ENCODE measurements at places on chromosomes 12 and 14.

- DNase-seq, result no peak
Observed at GRCh38 chr12:53115112-53115890, 12.0 kb downstream of the SOAT2 start.

GRCh38 chr14:104601786-104602185 lies 2.8 kb downstream of the TMEM179 start:
- no peak for DNase-seq

DNA sequence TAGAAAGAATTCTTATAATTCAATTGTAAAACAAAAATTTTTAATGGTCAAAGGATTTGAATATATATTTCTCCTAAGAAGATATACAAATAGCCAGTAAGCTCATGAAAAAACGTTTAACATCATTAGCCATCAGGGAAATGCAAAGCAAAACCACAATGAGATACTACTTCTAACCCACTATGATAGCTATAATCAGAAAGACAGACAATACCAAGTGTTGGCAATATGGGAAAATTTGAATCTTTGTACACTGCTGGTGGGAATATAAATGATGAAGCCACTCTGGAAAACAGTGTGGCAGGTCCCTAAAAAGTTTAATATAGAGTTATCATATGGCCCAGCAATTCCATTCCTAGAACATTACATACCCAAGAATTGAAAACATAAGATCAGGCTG lies 25.4 kb downstream of the RALGAPA1 start:
- no peak for DNase-seq

DNA sequence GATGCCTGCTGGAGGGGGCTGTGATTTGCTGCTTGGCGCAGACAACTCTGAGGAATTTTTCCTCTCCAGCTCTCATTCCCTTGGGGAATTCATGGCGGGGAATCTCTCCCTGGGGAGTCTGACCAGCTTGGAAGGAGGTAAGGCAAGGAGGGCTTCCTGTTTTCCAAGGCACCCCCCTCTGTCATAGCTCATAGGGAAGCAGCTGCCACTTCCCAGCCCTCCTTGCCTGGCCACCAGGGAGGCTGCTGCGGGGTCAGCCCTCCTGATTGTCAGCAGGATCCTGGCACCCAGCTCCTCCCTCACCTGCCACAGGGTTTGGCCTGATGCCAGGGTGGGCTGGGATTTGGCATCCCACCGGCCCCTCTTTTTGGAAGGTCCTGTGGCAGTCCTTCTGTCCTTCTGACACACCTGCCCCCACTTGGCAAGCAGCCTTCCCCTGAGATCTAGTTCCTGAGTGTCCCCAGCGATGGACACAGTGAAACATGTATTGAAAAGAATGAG lies 74.9 kb downstream of the TSPAN9 start:
- DNase-seq, result no peak

DNA sequence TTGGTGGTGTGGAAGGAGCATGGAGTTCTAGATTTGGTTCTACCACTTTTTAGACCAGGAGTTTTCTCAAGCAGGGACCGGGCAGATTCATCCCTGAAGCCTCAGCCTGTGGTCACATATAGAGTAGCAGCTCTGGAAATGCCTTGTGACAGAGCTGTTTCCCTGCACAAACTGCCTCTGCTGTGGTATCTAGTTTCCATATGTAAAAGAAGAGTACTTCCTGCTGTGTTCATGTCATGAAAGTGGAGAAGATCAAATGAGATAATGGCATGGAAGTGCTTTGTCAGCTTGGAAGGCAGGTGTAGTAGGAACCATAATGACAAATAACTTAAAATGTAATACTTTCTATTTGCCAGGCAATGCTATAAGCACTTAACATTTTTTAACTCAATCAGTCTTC lies 26.1 kb downstream of the OTUB2 start:
- no peak for DNase-seq

- DNase-seq, result peak; percentile 67
Observed at GRCh38 chr14:59028476-59029202, 159.8 kb upstream of the DAAM1 start.

DNA sequence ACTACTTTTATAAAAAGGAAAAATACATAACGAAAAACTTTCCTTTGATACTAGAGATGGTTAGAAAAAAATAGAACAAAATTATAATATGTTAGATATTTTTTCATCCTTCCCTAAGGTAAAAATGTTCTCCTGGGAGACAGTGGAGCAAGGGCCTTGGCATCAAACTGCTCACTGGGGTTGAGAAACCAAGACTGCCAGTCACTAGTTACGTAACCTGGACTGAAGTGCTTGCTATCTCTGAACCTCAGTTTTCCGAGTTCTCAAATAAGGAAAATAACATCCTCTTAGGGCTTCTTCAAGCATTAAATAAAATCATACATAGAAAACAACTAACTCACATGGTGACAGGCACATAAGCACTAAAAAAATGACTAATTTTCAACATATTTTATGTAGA lies 48.2 kb upstream of the FRMD6 start:
- no peak for DNase-seq

GRCh38 chr12:92605621-92606170 lies 97.1 kb upstream of the PLEKHG7 start:
- no peak for DNase-seq

DNA sequence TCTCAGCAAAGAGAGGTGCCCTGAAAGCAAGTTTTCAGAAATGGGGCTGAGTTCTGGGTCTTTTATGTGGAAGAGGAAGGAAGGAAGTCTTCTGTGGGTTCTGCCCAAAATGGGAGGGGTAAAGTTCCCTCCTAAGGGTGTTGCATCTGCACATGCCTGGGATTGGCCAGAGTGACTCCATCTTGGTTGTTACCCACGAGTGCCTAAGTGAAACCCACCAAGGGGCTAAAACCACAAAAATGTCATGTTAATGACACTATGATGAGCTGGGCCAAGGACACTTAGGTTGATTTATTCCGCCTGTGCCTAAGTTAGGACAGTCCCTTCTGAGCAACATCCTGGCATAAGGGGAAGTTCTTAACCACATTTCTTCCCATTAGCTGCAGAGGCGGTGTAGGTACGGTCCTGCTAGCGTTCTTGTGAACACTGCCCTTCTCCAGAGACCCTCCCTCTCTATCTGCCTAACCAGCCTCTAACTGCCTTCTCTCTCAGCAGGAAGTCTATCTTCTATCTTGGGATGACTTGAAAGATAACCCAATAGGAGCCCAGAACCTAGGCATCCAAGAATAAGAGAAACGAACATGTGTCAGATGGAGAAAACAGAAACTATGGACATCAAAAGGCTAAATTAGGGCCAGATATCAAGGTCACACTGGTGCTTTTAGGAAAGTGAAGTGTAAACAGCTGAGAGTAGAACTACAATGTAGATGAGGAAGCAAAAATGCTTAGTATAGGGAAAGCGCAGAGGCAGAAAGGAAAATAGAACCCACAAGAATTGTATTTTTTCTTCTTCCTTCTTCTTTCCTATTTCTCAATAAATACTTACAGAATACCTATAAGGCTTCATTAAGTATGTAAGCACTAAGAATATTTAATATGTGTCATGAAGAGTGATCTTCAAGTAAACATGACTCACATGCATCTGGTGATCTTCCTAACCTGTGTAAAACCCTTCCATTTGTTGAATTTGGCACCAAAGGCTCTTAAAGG lies 104.2 kb upstream of the AMN1 start:
- DNase-seq, result no peak

DNA sequence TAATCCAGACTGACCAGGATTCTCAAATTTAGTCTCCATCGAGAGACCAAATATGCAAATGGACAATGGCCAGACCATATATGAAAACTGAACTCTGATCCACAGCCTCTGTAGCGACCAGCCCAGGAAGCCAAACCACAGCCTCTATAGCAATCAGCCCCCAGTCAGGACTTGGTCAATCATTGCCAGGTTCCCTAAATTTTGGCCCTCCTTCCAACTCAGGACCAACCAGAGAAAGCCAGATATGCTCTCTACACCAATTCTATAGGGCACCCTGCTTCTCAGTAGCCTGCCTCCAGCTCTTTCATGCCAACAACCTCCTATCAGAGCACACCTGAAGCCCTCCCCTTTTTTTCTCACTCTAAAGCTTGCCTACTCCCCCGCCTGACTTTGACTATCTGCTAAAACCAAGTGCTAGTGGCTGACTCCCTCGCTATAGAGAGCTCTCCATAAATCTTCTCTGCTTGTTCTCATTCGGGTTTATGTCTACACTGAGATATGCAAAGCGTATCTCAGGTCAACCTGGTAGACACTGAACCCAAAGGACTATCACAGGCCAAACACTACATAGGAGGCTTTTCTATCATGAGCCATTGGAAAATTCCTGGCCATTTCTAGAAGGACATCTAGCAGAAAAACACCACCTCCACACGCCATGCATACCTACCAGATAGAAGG lies 110.5 kb upstream of the FUT8 start:
- DNase-seq, result no peak

GRCh38 chr12:8603286-8603685 lies 9.4 kb downstream of the AICDA start:
- DNase-seq, result no peak

DNA sequence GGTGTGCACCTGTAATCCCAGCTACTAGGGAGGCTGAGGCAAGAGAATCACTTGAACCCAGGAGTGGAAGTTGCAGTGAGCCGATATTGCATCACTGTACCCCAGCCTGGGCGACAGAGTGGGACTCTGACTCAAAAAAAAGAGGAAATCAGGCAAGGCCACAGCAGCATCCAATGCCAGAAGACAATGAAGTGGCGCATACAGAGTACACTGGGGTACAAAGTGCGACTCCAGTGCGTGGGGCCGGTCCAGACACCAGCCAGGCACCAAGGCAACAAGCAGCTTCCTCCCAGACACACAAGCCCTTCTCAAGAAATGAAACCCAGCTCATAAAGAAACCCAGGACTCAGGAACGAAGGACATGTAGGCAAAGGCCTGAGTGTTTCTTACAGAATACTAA lies 28.2 kb downstream of the TTC7B start:
- no peak for DNase-seq

DNA sequence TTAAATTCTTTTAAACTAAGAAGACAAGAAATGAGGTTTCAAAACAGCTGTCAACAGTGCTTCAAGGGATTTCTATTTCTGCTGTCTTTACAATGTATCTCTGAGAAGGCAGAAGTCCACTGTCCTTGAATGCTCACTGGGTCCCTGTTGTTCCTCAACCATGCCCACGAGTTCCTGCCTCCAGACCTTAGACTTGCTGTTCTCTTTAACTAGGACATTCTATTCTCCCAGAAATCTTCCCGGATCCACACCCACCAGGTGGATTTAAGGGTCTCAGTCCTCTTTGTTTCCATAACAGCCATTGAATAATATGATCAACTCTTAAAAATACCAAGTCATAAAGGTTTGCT lies 6.7 kb upstream of the SLC41A2 start:
- no peak for DNase-seq

GRCh38 chr12:46946137-46946536 lies 120.3 kb upstream of the SLC38A4 start:
- DNase-seq, result no peak

- no peak for DNase-seq
Observed at GRCh38 chr12:67589078-67589477, 59.5 kb upstream of the DYRK2 start.

DNA sequence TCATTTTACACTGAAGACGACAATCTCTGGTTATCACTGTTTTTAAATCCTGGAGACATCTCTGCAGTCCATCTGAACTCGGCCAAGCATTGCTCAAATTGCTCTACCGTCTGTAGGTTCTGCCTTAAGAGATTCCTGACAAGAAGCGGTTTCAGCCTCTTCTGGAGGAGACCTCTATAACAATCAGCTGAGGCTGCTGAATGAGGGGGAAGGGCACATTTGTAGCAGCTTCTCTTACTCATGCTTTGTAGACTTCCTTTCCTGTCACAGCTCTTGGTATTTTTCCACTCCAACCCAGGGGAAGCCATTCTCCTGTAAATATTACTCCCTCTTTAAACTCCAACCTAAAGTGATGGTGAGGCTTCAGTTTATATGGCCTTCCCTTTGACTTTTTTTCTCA lies 3.0 kb downstream of the ARG2 start:
- peak; percentile 37 for DNase-seq

- DNase-seq, result no peak
Observed at GRCh38 chr14:64279704-64280668, 14.2 kb downstream of the ESR2 start.

GRCh38 chr14:51201890-51202289 lies 38.2 kb upstream of the TMX1 start:
- DNase-seq, result no peak

GRCh38 chr14:89455412-89455811 lies 38.4 kb upstream of the FOXN3 start:
- no peak for DNase-seq

DNA sequence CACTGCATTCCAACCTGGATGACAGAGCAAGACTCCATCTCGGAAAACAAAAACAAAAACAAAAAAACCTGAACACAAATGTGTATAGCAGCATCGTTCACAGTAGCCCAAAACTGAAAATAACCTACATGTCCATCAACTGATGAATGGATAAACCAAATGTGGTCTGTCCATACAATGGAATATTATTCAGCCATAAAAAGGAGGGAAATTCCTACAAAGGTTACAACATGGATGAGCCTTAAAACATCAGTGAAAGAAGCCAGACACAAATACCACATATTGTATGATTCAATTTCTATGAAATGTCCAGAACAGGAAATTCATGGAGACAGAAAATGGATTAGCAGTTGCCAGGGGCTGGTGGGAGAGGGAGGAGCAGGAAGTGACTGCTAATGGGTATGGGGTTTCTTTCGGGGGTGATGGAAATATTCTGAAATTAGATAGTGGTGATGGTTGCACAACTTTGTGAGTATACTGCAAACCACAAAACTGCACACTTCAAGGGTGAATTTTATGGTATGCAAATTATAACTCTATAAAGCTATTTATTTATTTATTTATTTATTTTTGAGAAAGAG lies 4.0 kb downstream of the MYL2 start:
- DNase-seq, result no peak

DNA sequence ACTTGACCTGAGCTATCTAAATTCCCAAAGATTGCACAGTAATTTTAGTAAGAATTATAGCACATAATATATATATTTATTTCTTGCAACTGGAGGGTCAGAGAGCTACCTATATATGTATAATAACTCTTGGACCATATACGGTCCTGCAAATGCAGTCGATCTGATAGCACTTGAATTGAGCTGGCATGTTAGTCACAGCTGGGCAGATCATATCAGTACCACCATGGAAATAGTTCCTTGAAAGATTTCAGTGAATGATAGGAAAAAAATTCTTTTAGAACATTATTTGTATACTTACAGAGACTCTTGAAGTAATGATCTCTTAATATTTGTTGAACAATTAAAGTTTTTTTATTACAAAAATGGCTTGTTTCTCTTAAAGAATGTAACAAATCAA lies 94.5 kb upstream of the MON2 start:
- no peak for DNase-seq

- DNase-seq, result no peak
Observed at GRCh38 chr14:73795974-73796373, 55.7 kb upstream of the PTGR2 start.

DNA sequence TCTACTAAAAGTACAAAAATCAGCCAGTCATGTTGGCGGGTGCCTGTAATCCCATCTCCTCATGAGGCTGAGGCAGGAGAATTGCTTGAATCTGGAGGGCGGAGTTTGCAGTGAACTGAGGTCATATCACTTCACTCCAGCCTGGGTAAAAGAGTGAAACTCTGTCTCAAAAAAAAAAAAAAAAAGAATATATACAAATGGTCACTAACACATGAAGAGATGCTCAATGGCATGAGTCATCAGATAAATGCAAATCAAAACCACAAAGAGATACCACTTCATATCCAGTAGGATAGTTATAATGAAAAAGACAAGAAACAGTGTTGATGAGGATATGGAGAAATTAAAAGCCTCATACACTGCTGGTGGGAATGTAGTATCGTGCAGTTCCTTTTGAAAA lies 33.6 kb upstream of the METAP2 start:
- no peak for DNase-seq

Data from muscle of arm (tissue), 14 donors.